ENCODE measurements at places on chromosomes 1 and 21.

DNA sequence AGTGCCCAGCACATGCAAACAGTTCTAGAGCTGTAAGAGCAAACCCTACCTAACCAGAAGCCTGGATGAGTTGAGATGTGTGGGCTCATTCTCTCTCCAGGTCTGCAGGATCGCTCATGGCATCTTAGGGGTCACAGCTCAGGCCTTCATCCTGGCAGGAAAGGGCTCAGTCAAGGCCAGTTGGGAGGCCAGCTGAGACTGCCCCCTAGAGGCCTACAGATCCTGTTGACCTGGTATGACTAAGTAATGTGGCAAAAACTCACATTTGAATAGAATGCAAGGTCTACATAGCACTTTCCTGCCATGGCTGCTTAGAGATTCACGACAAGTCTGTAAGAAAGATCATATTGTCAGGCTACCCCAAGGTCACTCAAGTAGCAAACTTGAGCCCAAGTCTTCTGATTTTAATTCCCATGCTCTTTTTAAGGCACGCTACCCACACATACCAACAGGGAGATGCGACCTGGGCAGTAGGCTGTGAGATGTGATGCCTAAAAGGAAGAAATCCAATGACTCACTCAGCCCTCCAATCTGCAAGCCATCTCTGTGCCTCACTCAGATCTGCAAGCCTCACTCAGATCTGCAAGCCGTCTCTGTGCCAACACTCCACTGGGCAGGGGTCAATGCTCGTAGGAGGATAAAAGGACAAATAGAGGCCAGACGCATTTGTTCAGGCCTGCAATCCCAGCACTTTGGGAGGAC lies 5.1 kb upstream of the CAPN8 start:
- DNase-seq, result no peak

DNA sequence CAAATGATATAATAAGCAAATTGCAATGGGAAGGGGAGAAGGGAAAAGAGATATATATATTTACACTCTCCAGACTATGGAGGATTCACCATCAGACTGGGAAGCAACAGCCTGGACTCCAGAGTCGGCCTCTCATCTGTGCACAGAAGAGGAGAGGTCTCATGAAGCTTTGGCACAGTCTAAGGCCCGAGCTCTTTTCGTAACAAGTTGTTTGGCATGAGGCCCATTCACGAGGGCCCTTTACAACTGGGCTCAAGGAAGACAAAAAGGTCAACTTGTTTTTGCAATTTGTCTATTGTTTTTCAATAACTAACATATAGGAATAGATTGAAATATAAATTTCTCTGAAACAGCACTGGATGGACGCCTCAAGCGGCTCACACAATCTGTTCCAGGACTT lies 66.7 kb upstream of the AJAP1 start:
- no peak for DNase-seq

DNA sequence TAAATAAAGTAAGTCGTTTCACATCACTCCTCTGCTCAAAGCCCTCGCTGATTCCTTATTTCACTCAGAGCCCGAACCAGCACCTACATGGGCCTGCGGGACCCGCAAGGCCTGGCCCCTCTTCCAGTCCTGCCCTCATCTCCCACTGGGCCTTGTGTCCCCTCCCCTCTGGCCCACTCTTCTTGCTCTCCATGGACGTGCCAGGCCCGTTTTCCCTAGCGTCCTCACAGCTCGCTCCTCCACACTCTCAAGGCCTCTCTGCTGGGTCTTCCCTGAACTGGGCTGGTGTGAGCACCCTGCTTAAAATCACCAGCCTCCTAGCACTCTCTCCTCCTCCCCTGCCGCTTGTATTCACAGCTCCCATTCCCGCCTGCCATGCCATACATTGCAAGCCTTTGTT lies 237.9 kb downstream of the FOXD2 start:
- DNase-seq, result no peak

DNA sequence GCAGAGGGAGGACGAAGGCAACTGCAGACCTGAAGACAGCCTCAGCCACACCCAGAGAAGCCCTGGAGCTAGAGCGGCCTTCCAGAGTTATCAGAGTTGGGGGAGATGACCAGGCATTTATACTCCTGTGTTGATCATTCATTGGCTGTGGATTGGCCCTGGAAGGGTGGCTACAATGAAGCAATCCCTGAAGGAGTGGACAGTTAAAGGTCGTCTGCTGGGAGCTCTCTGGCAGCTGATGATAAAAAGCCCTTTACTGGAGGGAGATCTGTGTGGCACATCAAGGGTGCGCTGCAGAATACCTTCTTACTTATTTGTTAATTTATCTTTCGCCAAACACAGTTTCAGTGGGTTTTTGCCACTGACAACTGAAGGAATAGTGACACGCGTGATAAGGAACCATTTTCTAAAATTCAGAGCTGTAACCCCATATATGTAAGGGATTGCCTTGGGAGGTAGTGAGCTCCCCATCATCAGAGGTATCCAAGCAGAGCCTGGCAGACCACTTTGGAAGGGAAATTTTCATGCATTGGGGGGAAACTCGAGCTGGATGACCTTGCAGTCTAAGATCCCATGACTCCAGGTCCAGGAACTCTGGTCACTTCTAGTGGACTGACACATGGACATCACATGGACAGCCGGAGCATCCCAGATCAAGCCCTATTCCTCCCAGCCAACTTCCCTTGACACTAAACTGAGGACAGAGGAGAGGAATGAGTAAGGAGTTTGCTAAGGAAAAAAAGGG lies 126.4 kb upstream of the GADD45A start:
- no peak for DNase-seq

DNA sequence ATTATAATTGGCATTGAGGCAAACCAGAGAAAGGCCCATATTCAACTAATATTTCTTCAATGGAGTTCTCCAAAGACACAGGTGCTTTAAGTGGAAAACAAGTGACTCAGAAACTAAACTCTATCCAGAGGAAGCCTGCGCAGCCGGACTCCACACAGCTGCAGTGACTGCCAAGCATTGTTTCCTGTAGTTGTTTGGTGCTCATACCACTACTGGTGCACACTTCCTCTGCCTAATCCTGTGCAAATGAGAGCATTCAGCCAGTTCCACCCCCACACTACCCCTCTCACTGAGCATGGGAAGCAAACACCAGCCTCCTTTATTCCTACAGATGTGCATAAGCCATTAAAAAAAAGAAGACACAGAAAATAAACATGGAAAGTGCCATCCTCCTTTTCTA lies 102.9 kb downstream of the VAV3 start:
- DNase-seq, result no peak

DNA sequence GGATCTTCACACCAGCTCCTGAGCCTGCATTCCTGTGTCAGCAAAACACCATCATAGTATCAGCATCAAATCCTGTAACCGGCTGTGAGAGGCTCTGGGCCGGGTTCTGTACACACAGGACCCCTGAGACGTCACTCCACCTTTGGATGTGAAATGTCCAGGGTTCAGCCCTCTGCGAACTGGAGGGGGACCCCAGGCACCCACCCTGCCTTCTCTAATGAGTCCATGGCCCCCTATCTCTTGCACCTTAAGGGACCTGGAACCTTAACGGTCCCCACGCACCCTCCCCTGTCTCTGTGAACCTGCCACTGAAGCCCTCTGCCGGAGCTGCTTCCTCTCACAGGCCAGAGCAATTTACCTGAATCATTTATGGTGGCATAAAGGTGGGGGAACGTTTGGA lies 257.8 kb downstream of the NPHP4 start:
- no peak for DNase-seq

- DNase-seq, result no peak
These were observed 17.5 kb upstream of the DUSP10 start for GRCh38 chr1:221759436-221759835.

DNA sequence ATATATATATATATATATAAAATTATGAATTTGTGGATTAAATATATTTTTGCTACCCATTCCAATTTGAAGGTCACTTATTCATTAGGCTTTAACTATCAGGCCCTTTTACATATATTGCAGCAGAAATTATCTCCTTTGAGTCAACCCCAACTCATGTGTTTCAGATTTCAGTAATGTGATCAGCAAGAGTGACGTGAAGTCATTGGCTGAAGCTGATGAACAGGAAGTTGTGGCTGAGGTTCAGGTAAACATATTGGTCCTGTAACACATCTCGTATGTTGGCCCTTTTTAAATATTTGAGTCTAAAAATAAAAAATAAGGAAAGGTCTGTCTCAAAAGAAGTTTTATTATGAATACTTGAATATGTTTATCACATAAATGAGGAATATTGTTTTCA lies 8.5 kb downstream of the VPS45 start:
- DNase-seq, result no peak

DNA sequence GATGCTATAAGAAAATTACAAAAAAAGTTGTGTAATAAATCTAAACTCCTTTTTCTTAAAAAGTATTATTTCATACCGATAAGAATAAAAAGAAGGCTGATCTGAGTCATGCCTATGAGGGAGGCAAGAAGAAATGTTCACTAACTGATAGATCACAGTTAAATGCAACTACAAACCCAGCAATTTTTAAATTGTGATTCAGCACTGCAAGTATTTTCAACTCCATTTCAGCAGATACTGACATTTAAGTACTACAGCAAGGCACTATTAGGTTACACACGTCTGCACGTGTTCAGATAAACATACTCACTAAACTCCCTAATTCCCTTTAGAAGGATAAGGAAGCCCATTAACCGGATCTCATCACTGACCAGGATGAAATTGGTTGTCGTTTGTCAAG lies 213.3 kb upstream of the ZRANB2 start:
- no peak for DNase-seq

- DNase-seq, result no peak
These were observed 11.6 kb upstream of the FAM20B start for GRCh38 chr1:179014123-179014522.

DNA sequence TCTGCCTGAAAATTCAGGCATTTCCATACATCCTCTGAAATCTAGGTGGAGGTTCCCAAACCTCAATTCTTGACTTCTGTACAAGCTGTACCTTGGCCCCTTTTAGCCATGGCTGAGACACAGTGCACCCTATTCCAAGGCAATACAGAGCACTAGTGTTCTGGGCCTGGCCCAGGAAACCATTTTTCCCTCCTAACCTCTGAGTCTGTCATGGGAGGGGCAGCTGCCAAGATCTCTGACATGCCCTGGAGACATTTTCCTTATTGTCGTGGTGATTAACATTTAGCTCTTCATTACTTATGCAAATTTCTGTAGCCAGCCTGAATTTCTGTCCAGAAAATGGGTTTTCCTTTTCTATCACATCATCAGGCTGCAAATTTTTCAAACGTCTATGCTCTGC lies 248.0 kb upstream of the RGS18 start:
- DNase-seq, result no peak

- DNase-seq, result no peak
These were observed at the start of gene ALPL for GRCh38 chr1:21509351-21510112. Gene ALPL, plus strand, starts transcription at chr1:21509423. Its CDS starts 44,659 bp downstream, at chr1:21554082.

- no peak for DNase-seq
These were observed 38.7 kb downstream of the ETNK2 start for GRCh38 chr1:204112876-204113730.

DNA sequence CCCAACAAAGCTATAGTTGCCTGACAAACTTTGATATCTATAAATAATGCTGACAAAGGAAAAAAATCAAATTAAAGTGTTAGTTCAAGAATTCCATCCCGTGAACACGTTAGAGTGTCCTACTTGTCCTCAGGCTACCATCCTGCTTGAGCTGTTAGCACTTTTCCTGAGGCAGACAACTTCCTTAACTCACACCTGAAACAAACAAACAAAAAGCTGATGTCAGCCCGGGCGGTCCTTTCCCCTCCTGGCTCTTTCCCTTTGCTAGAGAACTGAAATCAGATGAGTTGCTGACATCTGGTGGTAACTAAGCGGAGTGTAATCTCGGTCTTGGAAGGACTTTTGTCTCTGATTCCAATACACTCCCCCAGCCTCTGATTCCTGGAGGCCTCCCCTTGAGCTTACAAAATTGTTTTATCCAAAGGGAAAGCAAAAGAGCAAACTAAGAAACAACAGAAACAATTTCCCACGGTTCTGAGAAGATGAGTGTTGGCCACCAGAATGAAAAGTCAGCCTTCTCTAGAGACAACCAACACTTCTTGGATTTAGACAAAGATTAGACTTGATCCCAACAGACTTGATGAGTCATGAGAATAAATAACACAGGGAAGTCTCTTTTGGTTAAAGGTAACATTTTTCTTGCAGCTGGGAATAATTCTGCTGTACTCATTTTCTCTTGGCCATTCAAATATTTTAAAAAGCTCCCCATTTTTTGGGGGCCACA lies 135.4 kb downstream of the PROX1 start:
- no peak for DNase-seq

- DNase-seq, result no peak
These were observed 10.7 kb downstream of the TBX19 start for GRCh38 chr1:168291222-168291837.

Measured in activated CD4-positive, alpha-beta T cell treated with anti-CD3 and anti-CD28 coated beads, Interleukin-2, amount 50 U/mL, for 24 hours (primary cell).